ENCODE measurements at places on chromosomes 1 and 21.

DNA sequence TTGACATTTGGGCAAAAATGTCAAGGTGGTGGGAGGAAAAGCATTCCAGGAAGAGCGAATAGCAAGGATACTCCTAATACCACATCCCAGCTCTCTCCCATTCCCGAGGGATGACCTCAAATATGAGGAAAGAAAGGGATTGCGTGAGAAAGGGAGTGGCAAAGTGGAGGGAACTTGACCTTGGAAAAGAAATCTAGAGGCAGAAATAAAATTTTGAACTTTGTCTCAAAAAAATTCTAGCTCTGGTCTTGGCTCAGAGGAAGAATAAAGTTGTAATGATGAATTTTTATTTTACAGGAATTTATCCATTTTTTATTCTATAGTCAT is 127.8 kb downstream of the TBX19 start:
- no peak for DNase-seq

DNA sequence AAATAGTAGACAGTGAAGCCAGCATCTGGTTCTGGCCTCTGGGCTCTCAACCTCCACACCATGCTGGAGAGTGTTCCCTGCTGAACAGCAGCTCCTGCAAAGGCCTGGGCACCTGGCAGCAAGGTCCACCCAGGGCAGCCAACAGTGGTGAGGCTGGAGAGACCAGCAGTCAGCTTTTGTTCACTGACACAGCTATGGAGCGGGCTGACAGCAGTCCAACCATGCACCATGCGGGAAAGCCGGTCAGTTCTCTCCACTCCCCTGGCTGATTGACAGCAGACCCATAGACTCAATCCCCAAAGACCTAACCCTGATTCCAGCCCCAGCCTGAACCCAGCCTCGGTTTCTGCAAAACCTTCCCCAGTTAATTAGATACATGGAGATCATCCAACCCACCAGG is 49.0 kb downstream of the KLHDC7A start:
- no peak for DNase-seq

DNA sequence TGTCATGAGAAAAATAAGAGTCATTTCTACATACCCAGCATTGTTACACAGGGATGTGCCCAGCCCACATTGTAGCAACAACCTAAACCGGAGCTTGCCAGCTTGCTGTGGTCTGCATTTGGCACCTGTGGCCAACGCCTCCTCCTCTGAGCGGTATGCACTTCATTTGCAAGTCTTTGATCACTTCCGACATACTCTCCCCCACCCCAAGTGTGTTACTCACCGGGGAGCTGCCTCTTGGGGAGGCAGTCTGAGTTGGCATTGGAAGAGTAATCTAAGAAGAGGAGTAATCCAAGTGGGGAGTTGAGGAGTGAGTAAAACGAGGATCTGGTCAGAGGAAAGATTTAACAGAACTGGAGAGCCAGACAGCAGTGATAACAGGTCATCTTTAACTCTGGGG is 3.8 kb downstream of the BCL9 start:
- peak; percentile 86 for DNase-seq

DNA sequence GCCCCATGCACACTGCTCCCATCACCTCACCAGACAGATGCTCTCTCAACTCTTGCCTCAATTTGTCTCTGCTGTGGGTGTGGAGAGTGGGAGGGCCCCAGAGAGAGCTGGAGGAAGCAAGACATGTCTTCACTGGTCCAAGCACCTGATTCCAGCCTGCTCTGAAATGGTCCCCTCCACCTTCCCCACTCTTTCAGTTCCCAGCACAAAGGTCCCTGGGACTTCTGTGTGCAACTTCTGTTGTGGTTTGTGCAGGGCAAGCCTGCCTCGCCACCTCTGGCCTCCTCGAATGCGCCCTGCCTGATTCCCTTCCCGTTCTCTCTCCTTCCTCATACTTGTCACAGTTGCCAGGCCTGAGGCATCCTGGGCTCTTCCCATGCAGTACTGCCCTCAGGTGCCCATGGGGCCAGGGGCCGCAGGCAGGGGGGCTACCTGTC is 119.3 kb downstream of the SYT2 start:
- no peak for DNase-seq

DNA sequence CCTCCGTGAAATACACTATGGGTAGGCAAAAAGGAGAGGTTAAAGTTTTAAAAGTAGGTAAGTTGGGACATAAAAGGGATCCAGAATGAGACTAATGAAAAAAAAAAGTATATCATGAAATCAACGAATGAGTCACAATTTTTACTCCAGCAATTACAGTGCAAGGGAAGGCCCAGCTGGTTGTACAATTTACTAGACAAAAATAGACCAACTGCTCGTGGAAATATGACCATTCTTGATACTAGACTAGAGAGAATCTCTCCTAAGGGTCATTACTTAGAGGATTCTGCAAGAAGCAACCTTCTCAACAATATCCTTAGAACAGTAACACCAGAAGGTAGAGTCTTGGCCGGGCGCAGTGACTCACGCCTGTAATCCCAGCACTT is 55.1 kb upstream of the EFHD2 start:
- DNase-seq: no peak

DNA sequence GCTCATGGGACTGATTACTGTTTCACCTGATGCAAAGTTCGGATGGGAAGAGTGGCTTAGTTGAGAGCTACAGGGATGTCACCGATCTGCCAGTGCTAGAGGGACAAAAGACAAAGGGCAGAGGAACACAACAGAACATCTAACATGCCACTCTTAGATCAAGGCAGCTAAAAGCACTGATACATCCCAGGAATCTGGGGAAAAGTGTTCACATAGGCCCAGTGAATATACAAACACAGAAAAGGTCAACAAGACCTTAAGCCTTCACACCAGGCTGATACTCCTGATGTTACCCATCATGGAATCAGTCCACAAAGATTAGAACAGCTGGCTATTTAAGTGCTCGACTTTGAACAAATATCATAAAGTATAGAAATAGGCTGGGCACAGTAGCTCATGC is 163.2 kb downstream of the EIF4G3 start:
- DNase-seq: no peak

GRCh38 chr21:42455754-42456440 is 40.1 kb downstream of the RSPH1 start:
- DNase-seq: no peak

- no peak for DNase-seq
Measured at GRCh38 chr21:35905096-35905962, 155.0 kb downstream of the SETD4 start.

GRCh38 chr1:13828454-13829151 is 128.6 kb downstream of the PRDM2 start:
- no peak for DNase-seq

- no peak for DNase-seq
Measured at GRCh38 chr1:35535243-35535642, 22.0 kb downstream of the KIAA0319L start.

DNA sequence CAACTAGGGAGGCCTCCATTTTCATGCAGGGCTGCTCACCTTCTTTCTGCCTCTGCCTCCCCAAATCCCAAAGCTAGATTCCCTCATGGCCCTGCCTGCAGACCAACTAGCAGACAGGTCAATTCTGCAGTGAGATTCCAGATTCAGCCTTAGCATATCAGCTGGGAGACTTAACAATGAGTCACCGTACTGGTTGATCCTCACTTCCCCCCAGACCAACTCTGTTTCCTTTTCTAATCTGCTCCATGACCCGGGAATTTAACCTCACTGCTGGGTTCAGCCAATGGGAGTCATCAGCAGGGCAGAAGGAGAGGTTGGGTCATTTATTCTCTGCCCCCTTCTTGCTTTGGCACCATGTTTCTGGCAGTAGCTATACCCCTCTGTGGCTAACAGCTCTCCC is 140.6 kb upstream of the GRIK3 start:
- no peak for DNase-seq

DNA sequence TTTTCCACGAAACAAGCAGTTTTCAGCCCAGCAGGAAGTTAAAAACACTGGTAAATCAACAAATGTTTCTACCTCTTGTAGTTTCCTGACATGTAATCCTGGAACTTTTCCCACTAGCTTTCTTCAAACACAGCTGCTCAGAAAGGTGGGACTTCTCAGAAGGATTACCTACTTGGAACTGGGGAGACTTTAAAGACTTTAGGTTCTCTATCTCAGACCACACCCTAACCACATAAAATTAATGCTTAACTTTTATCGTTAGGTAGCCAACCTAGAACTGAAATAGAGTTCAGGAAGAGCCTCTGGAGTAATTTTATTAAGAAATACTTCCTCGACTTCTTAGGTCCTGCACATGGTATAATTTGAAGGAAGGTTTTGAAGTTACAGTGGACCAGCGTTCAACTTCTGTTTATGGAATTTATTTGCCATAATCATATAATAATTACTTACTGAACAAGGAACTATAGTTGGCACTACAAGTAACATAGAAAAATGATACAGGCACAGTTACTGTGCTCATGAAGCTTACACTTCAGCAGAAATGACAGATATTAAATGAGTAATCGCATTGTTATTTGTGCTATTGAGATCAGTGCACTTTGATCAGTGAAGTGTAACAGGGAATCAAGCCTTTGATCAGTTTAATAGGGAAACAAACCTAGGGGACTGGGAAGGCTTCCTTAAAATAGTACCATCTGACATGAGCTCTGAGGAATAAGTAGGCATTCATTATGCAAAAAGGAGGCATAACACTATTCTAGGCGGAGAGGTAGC is at the start of gene BCL2L15:
Gene BCL2L15 (minus strand): TSS at position 180 of the 774 bp plus-strand sequence. CDS start 206 bp downstream, outside the sequence.
- no peak for DNase-seq

GRCh38 chr1:31505911-31506497 is 70.3 kb upstream of the TINAGL1 start:
- no peak for DNase-seq

DNA sequence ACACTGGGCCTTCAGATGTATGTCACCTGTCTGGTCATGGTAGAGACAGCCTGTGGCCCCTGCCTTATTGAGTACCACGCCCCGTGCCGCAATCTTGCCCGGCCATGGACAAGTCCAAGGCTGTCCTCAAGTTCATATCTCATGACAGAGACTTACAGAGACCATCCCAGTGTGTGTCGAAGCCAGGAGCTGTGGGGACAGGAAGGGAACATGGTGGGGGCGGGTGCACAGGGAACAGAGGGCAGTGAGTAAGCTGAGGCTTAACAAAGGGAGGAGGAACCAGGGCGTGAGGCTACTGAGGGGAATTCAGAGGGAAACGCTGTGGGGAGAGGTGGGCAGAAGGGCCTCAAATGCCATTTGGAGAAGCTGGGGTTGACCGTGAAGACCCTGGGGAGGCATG is 75.8 kb downstream of the ALPL start:
- no peak for DNase-seq

- DNase-seq: no peak
Measured at GRCh38 chr1:228305721-228306152, 97.9 kb downstream of the OBSCN start.

GRCh38 chr1:222049176-222049575 is 307.3 kb upstream of the DUSP10 start:
- DNase-seq: no peak

GRCh38 chr21:45829668-45830067 is 151.9 kb upstream of the COL6A1 start:
- DNase-seq: no peak

- no peak for DNase-seq
Measured at GRCh38 chr1:234875328-234875952, 253.2 kb downstream of the TOMM20 start.

DNA sequence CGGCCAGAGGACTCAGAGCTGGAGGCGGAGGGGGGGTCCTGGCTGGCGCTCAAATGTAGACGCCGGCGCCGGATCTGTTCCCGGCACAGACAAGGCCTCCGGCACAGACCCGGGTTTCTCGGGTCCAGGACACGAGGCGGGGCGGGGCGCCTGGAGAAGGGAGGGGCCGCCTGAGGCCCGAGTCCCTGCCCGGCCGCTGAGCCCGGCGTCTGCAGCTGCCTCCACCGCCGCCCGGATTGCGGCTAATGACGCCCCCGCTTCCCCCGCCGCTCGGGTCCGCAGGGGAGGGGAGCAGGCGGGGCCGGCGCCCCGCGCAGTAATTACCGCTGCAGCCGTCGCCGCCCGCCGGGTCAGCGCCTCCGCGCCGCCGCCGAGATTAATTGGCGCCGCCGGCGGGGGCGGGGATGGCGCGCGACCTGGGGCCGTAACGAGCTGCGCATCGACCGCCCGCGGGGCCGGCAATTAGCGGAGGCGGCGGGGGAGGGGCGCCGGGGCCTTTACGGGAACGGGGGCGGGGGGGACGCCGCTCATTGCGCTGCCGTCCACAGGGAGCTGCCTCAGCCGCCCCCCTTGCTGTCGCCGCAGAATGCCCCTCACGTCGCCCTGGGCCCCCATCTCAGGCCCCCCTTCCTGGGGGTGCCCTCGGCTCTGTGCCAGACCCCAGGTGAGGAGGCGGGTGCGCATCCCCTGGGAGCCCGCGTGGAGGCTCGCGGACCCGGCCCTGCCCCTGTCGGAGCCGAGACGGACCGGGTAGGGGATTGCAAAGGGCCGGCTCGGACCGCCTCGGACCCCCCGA is 17.3 kb downstream of the NOC2L start:
- DNase-seq: no peak

Data from CD4-positive, alpha-beta T cell treated with Interleukin-12 subunit alpha and Interleukin-12 subunit beta, for 1 hour (primary cell).